Transverse colon (tissue), 4 donors: ENCODE measurements at places on chromosomes 12 and 14. TPM values are rescaled to one million over a fixed set of nuclear protein-coding genes. Genes with fewer than 3 reads are reported as not detected.

GRCh38 chr14:62429683-62430082 is 615.6 kb downstream of the KCNH5 start:
- H3K27ac ChIP-seq = no peak overlapping the region
- H3K4me1 ChIP-seq = no peaks in the 10 kb centered on the region
- no peaks in the 10 kb centered on the region for H3K36me3 ChIP-seq
- no peak overlapping the region for H3K4me3 ChIP-seq
- no peaks in the 10 kb centered on the region for H3K27me3 ChIP-seq

- H3K27ac ChIP-seq = peak overlapping the region; percentile 31
- no peak for DNase-seq
- H3K4me3 ChIP-seq = no peak overlapping the region
- H3K4me1 ChIP-seq = peaks cover 4% of the 10 kb centered on the region
Observed at GRCh38 chr14:59276235-59276634, 87.8 kb downstream of the DAAM1 start.

- no peaks in the 10 kb centered on the region for H3K36me3 ChIP-seq
- DNase-seq = no peak
- no peak overlapping the region for H3K4me3 ChIP-seq
- H3K27me3 ChIP-seq = no peaks in the 10 kb centered on the region
- H3K4me1 ChIP-seq = no peaks in the 10 kb centered on the region
Observed at GRCh38 chr14:72678356-72678755, 215.5 kb downstream of the DPF3 start.

- no peak overlapping the region for H3K27ac ChIP-seq
- no peaks in the 10 kb centered on the region for H3K27me3 ChIP-seq
- H3K4me1 ChIP-seq = no peaks in the 10 kb centered on the region
Observed at GRCh38 chr12:92703786-92704185, 997 bp downstream of the PLEKHG7 start.

- H3K36me3 ChIP-seq = no peaks in the 10 kb centered on the region
- H3K4me3 ChIP-seq = no peak overlapping the region
- H3K27ac ChIP-seq = peak overlapping the region; percentile 11
Observed at GRCh38 chr12:15767301-15767700, 21.9 kb downstream of the EPS8 start.

DNA sequence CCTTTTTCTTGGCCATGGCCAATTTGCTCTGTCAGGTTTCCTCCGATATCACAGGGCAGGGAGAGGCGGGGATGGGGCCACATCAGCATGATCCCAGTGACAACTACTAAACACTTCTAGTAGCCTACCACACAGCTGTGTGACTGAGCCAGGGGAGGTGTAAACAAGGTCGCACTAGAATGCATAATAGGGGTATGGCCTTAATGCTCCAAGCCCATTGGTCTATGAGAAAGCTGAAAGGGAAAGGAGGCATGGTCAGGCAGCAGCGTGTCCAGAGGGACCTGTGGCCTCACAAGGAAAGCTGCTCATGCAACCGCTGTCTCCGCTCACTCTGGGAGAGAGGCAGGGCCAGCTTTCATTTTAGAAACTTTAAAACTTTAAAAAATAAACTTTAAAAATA is 27.5 kb upstream of the ACTR6 start:
- H3K4me3 ChIP-seq = no peak overlapping the region
- H3K4me1 ChIP-seq = no peaks in the 10 kb centered on the region
- no peaks in the 10 kb centered on the region for H3K36me3 ChIP-seq
- no peak for DNase-seq
- no peaks in the 10 kb centered on the region for H3K27me3 ChIP-seq

DNA sequence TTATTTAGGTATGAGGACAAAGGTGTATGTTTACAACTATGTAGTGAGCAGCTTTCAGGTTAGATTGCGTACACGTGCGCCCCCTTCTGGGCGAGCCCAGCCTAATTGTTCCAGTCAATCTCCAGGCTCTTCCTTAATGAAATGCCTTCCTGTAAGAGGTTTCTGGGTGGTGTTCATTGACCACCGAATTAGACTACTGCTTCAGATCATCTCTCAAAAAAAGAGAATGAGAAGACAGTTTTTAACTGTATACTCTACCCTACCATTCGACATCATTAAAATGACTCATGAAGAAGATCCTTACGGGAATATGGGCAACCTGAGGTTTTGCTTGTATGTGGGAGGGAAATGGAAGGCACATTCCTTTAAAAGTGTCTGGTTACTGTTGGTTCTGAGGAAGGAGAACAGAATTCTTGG is 2.1 kb downstream of the LUM start:
- H3K4me1 ChIP-seq = no peaks in the 10 kb centered on the region
- H3K27ac ChIP-seq = peak overlapping the region; percentile 51
- H3K27me3 ChIP-seq = no peaks in the 10 kb centered on the region

GRCh38 chr14:69152902-69153151 is at the start of gene DCAF5:
TSS of gene DCAF5 (minus strand) at chr14:69153119. CDS start at chr14:69152978, 141 bp downstream.
- H3K27me3 ChIP-seq = no peaks in the 10 kb centered on the region
- DNase-seq = peak; percentile 96
- peak within 1 kb of the TSS; percentile 94 for H3K27ac ChIP-seq

GRCh38 chr14:21414137-21414631 is 30.4 kb upstream of the SUPT16H start:
- no peak overlapping the region for H3K4me3 ChIP-seq
- DNase-seq = no peak
- H3K36me3 ChIP-seq = peaks cover 81% of the 10 kb centered on the region
- H3K27ac ChIP-seq = no peak overlapping the region
- H3K27me3 ChIP-seq = no peaks in the 10 kb centered on the region

DNA sequence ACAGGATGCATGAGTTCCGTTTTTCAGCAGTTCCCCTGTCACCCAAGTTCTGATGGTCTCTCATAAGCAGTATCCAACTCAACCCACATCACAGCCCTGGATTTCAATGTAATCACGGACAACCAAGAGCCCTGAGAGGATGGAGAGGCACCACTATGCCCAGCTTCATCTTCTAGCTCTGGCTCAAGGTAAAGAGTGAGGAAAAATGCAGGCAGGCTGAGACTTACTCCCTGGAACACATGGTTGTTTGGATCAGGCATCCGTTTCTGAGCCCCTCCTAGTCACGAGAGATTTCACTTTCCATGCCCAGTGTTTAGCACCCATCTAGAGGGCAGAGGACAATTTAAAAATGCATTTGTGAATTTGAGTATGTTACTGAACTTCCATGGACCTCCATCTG is 45.0 kb downstream of the ANO2 start:
- H3K27ac ChIP-seq = no peak overlapping the region
- no peaks in the 10 kb centered on the region for H3K4me1 ChIP-seq
- H3K27me3 ChIP-seq = peaks cover 17% of the 10 kb centered on the region
- H3K36me3 ChIP-seq = no peaks in the 10 kb centered on the region

DNA sequence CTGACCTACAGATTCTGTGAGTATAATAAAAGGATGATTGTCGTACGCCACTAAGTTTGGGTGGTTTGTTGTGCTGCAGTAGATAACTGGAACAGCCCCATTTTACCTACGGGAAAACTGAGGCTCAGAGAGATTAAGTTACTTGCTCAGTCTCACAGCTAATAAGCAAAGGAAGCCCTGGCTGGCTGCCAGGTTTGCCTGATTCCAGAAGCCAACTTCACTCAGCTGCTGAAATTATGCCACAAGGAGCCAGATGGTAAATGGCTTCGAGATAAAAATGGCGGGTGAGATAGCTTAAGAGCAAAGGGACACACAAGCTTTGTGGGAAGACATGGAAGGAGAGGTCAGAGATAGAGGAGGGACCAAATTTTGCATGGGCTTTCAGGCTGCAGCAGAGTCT is 191.5 kb upstream of the NOS1 start:
- no peak overlapping the region for H3K4me3 ChIP-seq
- no peak for DNase-seq
- H3K27ac ChIP-seq = no peak overlapping the region
- no peaks in the 10 kb centered on the region for H3K27me3 ChIP-seq
- H3K4me1 ChIP-seq = no peaks in the 10 kb centered on the region

DNA sequence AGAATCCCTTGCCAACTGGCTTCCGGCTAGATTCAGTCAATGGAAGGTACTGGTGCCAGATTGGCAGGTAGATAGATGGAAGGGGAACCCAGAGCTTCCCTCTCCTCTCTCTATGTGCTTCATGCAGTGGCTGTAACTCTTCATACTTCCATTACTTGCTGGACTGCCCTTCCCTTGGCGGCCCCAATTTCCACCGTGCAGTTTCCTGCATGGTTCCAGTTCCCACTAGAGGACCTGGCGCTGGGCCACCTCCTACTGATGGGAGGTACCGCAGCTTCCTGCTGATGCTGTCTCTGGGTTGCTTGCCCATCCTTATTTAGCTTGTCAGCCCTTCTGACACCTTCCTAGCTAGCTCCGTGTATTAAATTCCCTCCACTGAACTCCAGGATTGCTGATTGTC is 226.4 kb downstream of the ANO2 start:
- H3K4me3 ChIP-seq = no peak overlapping the region
- H3K4me1 ChIP-seq = peaks cover 32% of the 10 kb centered on the region
- H3K36me3 ChIP-seq = no peaks in the 10 kb centered on the region
- no peak for DNase-seq

DNA sequence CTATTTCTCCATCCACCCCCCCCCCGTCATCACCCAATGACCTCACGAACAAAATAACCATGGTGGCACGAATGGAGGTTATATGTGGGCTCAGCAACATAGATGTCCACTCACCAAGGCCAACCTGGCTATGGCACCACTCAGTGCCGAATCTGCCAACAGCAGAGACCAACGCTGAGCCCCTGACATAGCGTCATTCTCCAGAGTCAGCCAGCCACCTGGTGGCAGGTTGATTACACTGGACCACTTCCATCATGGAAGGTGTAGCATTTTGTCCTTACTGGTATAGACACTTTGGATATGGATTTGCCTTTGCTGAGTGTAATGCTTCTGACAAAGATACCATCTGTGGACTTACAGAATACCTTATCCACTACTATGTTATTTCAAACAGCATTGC is 24.2 kb upstream of the DYRK2 start:
- no peaks in the 10 kb centered on the region for H3K36me3 ChIP-seq
- H3K4me3 ChIP-seq = no peak overlapping the region
- no peaks in the 10 kb centered on the region for H3K27me3 ChIP-seq
- no peak for DNase-seq

- H3K36me3 ChIP-seq = no peaks in the 10 kb centered on the region
- H3K4me1 ChIP-seq = no peaks in the 10 kb centered on the region
- no peaks in the 10 kb centered on the region for H3K27me3 ChIP-seq
- no peak overlapping the region for H3K4me3 ChIP-seq
Observed at GRCh38 chr14:24632761-24633160, 1.2 kb downstream of the GZMB start.

GRCh38 chr14:91289464-91289863 is 45.0 kb upstream of the GPR68 start:
- no peaks in the 10 kb centered on the region for H3K4me1 ChIP-seq
- no peak for DNase-seq
- no peak overlapping the region for H3K27ac ChIP-seq
- H3K27me3 ChIP-seq = no peaks in the 10 kb centered on the region
- H3K4me3 ChIP-seq = no peak overlapping the region

DNA sequence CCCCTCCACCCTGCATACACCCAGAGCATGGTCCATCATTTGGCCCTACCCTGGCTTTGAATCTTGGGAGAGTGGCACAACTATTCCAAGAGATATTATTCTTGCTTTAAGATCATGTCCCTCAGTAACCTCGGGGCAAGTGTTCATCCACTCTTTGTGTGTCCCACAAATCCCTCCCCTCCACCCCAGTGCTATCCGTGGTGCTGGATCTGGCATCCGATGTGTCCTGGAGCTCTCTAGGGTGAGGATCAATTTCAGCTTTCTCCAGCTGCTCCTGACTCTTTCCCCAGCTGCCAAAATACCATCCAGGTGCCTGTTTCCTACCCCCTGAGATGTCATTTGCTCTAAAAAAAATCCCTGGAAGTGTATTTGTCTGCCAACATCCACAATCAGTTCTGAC is 64.8 kb upstream of the CMKLR1 start:
- H3K4me3 ChIP-seq = no peak overlapping the region
- H3K27me3 ChIP-seq = no peaks in the 10 kb centered on the region
- no peak overlapping the region for H3K27ac ChIP-seq
- no peaks in the 10 kb centered on the region for H3K36me3 ChIP-seq

- no peaks in the 10 kb centered on the region for H3K27me3 ChIP-seq
- no peak overlapping the region for H3K27ac ChIP-seq
- DNase-seq = no peak
- no peaks in the 10 kb centered on the region for H3K36me3 ChIP-seq
- no peak overlapping the region for H3K4me3 ChIP-seq
- H3K4me1 ChIP-seq = peaks cover 13% of the 10 kb centered on the region
Observed at GRCh38 chr14:90831821-90832220, 15.6 kb upstream of the TTC7B start.

DNA sequence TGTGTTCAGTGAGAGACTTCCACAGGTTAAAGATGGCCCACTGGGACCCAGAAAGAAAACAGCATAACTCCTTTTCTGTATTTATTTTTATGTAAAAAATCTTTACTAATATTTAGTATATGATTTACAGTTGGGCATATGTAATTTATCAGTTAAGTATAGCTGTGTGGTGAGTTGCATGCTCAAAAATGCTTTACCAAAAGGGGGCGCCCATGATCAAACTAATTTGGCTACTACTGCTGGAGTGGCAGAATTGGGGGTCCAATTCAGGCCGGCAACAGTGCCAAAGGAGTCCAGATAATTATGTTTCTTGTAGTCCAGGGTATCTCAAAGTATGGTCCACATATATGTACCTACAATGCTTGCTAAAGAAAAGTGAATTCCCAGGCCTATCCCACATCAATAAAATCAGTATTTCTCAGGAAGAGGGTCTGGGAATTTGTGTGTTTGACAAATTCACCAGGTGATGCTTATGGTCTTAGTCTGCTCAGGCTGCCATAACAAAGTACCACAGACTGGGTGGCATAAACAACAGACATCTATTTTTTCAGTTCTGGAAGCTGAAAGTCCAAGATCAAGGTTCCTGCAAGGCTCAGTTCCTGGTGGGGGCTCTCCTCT is 152.0 kb downstream of the KTN1 start:
- no peaks in the 10 kb centered on the region for H3K4me1 ChIP-seq
- DNase-seq = peak; percentile 55
- H3K4me3 ChIP-seq = no peak overlapping the region
- no peak overlapping the region for H3K27ac ChIP-seq
- H3K36me3 ChIP-seq = no peaks in the 10 kb centered on the region

- no peaks in the 10 kb centered on the region for H3K36me3 ChIP-seq
- H3K4me1 ChIP-seq = peaks cover 29% of the 10 kb centered on the region
- peak; percentile 77 for DNase-seq
Observed at GRCh38 chr12:47819138-47819895, 386 bp downstream of the HDAC7 start.

GRCh38 chr12:103369929-103370328 is 125.8 kb downstream of the C12orf42 start:
- H3K4me1 ChIP-seq = no peaks in the 10 kb centered on the region
- no peaks in the 10 kb centered on the region for H3K27me3 ChIP-seq
- H3K4me3 ChIP-seq = no peak overlapping the region
- DNase-seq = no peak

GRCh38 chr12:51820526-51821439 is 27.7 kb downstream of the FIGNL2 start:
- H3K27me3 ChIP-seq = peaks cover 4% of the 10 kb centered on the region
- peaks cover 6% of the 10 kb centered on the region for H3K4me1 ChIP-seq
- H3K27ac ChIP-seq = peak overlapping the region; percentile 63
- peak; percentile 51 for DNase-seq
- H3K4me3 ChIP-seq = peak overlapping the region; percentile 39
- H3K36me3 ChIP-seq = no peaks in the 10 kb centered on the region

The ARHGDIB gene
- 69.5 TPM for total RNA-seq

The SRRM4 gene
- total RNA-seq = not detected

The PXN gene
- 328 TPM for total RNA-seq

The GSC gene
- total RNA-seq = 0.32 TPM

The CARMIL3 gene
- total RNA-seq = 4.1 TPM

The NRXN3 gene
- total RNA-seq = 4.1 TPM

The AQP6 gene
- not detected for total RNA-seq

The GLS2 gene
- total RNA-seq = 0.41 TPM

The LHX5 gene
- total RNA-seq = not detected

The RPS6KL1 gene
- total RNA-seq = not detected

The KRT1 gene
- total RNA-seq = not detected

The CPNE8 gene
- 5.4 TPM for total RNA-seq

The CD163L1 gene
- total RNA-seq = 0.20 TPM

The IPO4 gene
- 10.0 TPM for total RNA-seq

The CAPZA3 gene
- not detected for total RNA-seq

The FUT8 gene
- 27.5 TPM for total RNA-seq
